ENCODE measurements at places on chromosomes 2 and 18.

DNA sequence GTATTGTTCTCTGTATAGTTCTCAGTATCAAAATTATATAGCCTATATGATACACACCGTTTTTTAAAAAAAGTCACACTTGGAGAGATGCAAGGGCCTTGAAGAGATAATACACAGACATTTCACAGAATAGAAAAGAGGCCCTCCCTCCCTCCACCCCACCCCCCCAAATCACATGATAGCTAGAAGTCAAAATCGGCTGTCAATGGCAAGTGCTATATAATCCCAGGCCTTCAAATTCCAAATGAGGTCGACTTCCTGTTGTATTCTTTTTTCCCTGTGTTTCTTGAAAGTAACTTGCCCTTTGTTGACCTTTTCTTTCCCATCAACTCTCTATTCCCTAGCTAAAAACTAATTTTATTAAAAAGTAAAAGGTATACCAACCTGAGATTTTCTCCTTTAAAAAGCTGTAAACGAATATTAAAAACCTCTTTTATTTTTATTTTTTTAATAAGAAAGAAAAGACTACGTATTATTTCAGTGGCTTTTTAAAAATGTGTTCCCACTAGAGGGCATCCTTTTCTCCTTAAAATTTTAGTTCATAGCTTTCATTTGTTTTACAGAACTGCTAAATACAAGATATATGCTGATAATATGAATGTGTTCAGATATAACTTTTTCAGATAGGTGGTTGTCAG is 46.6 kb downstream of the KCMF1 start:
- DNase-seq = no peak

- DNase-seq = no peak
Observed at GRCh38 chr2:219457784-219458369, 23.2 kb downstream of the SPEG start.

DNA sequence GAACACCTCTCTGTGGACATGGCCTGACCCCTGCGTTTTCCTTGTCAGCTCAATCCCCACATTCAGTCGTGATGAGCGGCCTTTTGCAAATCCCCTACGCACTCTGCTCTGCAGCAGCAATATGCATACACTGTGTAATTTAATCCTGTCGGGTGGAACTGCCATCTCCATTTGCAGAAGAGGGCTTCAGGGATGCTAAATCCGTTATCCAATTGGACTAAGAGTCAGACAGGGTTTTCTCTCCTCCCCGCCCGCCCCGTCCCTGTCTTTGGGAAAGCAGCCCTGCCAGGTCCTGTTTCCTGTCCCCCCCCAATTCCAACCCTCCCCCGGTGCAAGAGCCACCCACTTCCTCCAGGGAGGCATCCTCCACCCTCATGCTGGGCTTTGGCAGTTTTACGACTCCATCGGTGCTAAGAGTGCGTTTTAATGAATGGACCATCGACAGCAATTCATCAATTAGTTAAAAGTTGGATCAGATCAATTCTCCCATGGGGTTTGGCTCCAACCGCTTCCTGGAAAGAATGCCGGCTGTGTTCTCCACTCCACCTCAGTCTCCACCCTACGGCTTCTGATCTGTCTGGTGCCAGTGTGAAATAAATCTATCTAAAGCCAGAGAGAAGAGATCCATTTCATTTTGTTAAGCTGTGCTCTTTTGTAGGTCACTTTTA is 53.5 kb upstream of the ASAP2 start:
- no peak for DNase-seq

- no peak for DNase-seq
Observed at GRCh38 chr18:59083136-59083818, 56.4 kb upstream of the SEC11C start.

All from activated CD8-positive, alpha-beta memory T cell treated with anti-CD3 and anti-CD28 coated beads, Interleukin-2, amount 50 U/mL, for 4 hours (primary cell).